HuH-7 (cell line): ENCODE measurements at places on chromosomes 5 and 9.

GRCh38 chr5:1468629-1469527, 23.6 kb upstream of the SLC6A3 start:
- DNase-seq, result no peak

DNA sequence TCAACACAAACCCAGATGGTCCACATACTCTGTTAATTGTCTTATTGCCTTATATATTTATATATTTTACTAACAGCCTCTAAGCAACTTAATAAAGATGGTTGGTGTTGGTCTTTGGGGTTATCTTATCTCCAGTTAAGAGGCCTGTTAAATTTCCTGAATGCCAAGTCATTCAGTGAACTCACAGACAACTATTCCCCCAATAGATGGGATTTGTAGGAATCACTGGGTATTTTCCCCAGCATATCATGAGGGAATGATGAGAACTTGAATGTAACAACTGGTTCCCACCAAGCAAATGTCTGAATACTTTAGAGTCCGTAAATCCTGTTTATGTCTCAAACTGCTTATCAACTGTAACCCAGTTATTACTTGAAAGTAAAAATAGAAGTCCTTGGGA, 42.7 kb upstream of the RETREG1 start:
- DNase-seq, result no peak

DNA sequence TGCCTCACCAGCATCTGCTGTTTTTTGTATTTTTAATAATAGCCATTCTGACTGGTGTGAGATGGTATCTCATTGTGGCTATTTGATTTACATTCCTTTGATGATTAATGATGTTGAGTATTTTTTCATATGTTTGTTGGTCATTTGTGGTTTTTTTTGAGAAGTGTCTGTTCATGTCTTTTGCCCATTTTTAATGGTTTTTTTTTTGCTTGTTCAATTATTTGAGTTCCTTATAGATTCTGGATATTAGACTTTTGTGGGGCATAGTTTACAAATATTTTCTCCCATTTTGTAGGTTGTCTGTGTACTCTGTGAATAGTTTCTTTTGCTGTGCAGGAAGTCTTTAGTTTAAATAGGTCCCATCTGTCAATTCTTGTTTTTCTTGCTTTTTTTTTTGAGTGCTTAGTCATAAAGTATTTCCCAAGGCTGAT, 148.1 kb downstream of the NPR3 start:
- no peak for DNase-seq

DNA sequence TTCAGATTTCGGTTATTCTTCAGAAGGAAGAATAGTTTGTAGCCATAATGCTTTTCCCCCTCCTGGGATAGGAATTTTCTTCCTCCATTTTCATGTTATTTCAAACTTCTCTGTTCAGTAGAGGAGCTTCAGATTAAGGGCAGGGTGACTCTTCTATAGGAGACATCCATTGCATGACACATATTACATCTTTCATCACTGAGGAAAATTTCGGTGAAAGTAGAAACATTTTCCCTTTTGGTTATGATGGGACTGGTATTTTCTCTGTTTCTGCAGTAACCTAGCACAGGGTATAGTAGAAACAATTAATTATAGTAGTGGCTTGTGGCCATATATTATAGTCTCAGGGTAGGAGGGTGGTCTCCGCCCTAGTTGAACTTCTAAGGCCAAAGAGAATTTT, 1.1 kb downstream of the IPO11 start:
- no peak for DNase-seq
